DMS153 (cell line): ENCODE measurements at places on chromosomes 11 and 22.

- no peak for DNase-seq
These were observed 5.6 kb downstream of the RTN3 start for GRCh38 chr11:63686926-63687325.

- no peak for DNase-seq
These were observed 61.6 kb downstream of the MORC2 start for GRCh38 chr22:30906946-30907345.

DNA sequence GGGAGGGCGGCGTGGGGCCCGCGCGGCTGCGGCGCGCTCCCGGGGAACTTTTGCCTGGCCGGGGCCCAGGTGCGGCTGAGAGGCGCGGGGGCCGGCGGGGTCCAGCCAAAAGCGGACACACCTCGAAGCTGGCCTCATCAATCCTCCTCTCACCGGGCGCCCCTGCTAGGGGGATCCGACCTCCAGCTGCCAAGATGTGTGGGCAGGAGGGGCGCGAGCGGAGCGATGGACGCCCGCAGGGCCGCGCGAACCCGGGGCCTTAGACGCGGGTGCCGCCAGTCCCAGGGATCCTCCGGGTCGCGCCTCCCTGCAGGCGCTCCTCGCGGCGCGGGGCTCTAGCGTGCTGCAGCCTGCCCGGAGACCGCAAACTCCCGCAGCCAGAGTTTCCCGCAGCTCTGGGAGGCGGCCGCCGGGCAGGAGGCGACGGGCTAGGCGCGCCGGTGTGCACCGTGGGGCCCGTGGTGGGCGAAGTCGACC is 785 bp downstream of the IGSF9B start:
- DNase-seq = no peak

DNA sequence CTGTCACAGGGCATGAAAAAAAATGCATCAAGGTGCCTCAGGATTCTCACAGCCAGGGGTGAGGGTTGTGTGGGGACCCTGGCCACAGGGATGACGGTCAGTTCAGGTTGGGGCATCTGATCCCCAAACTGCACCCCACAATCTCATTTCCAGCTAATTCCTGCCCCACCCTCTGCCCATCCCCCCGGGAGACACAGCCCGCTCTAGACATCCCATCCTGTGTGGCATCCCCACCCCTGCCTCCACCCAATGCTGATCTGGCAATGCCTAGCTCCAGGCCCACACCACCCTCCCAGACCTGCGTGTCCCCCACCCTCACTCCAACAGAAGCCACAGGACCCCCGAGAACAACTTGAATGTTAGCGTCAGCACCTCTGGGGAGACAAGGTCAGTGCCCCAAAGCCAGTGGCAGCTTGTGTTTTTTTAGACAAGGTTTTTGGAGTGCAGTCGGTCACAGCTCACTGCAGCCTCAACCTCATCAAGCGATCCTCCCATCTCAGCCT is 25.3 kb downstream of the TSPAN4 start:
- DNase-seq = no peak

GRCh38 chr22:45497351-45498145 is 5.1 kb upstream of the FBLN1 start:
- DNase-seq = no peak

DNA sequence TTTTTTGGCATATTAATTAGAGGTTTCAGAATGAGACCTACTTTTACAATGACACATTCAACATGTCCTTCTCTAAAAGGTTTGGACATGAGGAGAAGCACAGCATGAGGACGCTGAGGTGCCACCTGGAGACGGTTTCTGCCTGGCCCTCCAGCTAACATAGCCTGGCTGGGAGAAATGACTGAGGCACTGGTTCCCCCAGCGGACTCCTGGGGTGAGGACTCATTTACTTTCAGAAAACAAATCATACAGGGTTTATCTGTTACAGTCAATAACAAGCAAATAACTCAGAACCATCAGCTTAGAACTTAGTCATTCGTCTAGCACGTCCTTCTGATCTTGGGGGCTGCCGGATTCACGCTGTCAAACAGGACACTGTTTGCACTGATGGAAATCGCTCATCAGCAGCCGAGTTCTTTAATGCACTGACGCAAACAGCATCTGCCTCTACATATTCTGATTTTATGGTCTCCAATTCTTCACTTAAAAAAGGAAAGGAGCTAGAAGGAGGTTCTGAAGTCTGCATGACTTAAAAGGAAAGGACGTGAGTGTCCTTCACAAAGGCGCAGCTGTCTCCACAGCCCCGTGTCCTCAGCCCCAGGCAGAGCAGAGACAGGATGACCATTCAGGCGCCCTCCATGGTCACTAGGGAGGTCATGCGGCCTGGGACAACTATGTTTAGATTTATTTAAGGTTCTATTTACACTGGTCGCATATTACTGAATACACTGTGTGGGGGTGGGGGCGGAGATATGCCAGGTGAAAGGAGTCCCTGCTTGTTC is 44.2 kb downstream of the CERK start:
- no peak for DNase-seq

DNA sequence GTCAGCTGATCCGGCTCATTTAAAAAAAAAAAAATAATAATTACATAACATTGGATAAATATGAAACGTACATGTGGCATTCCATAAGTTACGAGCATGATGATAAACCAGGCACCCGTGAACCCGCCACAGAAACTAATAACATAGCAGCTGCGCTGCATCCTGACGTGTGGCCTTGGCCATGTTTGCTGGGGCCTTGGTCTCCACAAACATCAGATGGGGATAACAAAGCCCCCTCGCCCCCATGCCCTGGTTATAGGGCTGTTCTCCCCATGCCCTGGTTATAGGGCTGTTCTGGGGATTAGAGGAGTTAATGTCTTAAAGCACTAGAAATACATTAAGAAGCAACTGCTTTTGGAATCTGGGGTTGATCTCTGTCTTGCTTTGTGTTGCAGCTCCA is 36.7 kb downstream of the FLRT1 start:
- DNase-seq = no peak

- no peak for DNase-seq
These were observed at the start of gene SAA2 for GRCh38 chr11:18248561-18248960. Gene SAA2, minus strand, starts transcription at chr11:18248668. Its CDS starts 657 bp downstream, at chr11:18248011.

DNA sequence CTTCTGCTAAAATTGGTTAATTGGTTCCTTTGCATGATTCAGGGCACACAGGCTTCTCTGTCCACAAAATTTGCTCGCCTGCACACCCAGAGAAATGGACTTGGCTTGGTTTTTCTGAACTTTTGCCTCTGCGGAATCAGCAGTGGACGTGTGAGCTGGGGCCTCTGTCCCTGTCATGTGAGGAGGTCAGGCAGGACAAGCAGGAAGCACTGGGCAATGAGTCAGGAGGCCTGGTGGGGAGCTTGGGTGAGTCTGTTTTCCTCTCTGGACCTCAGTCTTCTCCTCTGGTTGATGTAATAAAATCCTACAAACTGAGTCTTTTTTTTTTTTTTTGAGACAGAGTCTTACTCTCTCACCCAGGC is 10.4 kb upstream of the CELSR1 start:
- no peak for DNase-seq

DNA sequence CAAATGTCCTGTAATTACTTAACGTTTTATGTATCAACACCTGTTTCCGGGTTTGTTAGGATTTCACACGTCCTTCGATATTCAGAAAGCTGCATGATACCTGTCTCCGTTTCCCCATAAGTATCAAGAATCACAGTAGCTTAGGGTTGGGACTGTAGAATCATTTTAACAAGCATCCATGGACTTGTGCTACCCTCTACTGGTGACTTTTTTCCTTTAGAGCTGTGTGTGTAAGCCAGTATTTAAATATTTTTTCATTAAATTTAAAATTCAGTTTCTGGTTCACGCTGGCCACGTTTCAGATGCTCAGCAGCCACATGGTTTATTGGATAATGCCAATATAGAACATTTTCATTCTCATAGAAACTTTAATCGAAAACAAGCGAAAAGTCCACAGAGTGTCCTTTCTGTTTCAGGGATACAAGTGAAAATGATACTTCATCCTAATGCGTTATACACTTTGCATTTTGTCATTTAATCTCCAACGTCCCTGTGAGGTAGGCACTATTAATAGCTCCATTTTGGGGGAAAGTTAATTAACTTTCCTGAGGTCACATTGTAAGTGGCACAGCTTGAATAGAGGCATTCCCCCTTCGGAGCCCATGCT is 61.5 kb upstream of the SLC25A18 start:
- DNase-seq = peak; percentile 66

- DNase-seq = no peak
These were observed 38.3 kb downstream of the PTPRJ start for GRCh38 chr11:48018528-48019216.

- no peak for DNase-seq
These were observed 321.0 kb downstream of the TBC1D22A start for GRCh38 chr22:47083379-47083986.

DNA sequence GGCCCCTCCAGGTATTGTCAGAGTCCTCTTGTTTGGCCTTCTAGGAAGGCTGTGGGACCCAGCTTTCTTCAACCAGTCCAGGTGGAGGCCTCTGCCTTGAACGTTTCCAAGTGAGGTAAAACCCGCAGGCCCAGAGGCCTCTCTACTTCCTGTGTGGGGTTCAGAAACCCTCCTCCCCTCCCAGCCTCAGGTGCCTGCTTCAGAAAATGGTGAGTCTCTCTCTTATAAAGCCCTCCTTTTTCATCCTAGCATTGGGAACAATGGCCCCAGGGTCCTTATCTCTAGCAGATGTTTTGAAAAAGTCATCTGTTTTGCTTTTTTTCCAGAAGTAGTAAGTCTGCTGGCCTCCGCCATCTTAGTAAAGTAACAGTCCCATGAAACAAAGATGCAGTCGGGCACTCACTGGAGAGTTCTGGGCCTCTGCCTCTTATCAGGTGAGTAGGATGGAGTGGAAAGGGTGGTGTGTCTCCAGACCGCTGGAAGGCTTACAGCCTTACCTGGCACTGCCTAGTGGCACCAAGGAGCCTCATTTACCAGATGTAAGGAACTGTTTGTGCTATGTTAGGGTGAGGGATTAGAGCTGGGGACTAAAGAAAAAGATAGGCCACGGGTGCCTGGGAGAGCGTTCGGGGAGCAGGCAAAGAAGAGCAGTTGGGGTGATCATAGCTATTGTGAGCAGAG is at the start of gene CD3E:
CD3E (plus strand) TSS at position 163 of the 681 bp plus-strand sequence; CDS start at position 386, 223 bp downstream.
- no peak for DNase-seq

- no peak for DNase-seq
These were observed 30.8 kb upstream of the EXPH5 start for GRCh38 chr11:108624196-108624925.

GRCh38 chr22:22657712-22658111 is 13.3 kb downstream of the GGTLC2 start:
- DNase-seq = no peak

- no peak for DNase-seq
These were observed 42.1 kb upstream of the SEZ6L start for GRCh38 chr22:26127126-26127525.

- no peak for DNase-seq
These were observed 25.2 kb downstream of the BCR start for GRCh38 chr22:23205339-23206049.

DNA sequence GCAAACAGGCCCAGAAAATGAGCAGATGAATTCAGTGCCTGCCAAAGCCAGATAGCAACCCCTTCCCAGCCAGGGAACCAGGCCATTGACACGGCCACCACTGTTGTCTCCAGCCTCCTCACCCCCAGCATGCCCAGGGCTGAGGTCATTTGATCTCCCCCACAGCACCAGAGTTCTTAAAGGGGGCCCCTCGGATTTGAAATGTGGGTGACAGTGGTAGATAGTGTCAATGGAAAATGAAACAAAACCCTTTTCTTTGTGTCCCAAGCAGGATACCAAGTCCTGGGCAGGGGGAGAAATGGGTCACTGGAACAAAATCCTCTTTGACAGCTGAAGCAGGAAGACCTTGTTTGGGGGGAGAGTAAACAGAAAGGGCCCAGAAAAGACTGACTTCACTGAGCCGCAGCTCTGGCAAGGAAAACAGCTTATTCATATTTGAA is 14.3 kb upstream of the ACCSL start:
- no peak for DNase-seq
